ENCODE measurements at places on chromosomes 5 and 9. TPM values are rescaled to one million over a fixed set of nuclear protein-coding genes. Genes with fewer than 3 reads are reported as not detected.

Gene UGCG
- 55.1 TPM for total RNA-seq

- H3K4me3 ChIP-seq, result no peak overlapping the region
- H3K27me3 ChIP-seq, result no peaks in the 10 kb centered on the region
- H3K27ac ChIP-seq, result no peak overlapping the region
- H3K4me1 ChIP-seq, result no peaks in the 10 kb centered on the region
These were observed 443.3 kb downstream of the DNAH5 start for GRCh38 chr5:13501176-13501575.

Gene FCN2
- total RNA-seq, result 0.73 TPM

Gene ANKDD1B
- 1.0 TPM for total RNA-seq

Gene SV2C
- 1.3 TPM for total RNA-seq

DNA sequence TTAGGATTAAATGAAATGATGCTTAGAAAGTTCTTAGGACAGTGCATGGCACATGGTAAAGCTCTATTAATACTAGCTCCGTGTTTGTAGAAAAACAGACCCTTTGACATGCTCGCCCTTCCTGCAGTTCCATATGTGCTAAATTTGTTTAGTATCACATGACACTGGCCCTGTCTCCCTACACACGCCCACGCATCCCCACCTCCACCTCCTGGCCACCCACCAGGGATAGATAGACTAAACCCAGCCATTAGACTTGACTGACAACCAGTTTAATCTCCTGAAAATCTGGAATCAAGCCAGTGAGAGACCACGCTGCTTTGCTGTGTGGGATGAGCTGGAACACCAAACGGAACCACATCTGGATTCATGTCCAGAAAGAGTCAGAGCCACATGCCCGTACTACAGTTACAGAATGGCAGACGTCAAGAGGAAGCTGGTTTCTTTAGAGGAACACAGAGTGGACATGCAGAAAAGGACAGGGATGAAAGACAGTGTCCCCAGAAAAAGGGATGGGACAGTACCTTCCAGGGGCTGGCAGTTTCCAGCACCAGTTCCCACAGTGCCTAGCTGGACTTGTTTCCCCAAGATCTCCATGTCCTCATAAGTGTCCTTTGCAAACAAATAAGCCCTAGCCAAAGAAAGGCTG is 186.1 kb downstream of the PDZD2 start:
- no peak overlapping the region for H3K27ac ChIP-seq
- no peak for DNase-seq
- no peaks in the 10 kb centered on the region for H3K36me3 ChIP-seq
- no peaks in the 10 kb centered on the region for H3K4me1 ChIP-seq
- no peak overlapping the region for H3K4me3 ChIP-seq
- H3K27me3 ChIP-seq, result no peaks in the 10 kb centered on the region

DNA sequence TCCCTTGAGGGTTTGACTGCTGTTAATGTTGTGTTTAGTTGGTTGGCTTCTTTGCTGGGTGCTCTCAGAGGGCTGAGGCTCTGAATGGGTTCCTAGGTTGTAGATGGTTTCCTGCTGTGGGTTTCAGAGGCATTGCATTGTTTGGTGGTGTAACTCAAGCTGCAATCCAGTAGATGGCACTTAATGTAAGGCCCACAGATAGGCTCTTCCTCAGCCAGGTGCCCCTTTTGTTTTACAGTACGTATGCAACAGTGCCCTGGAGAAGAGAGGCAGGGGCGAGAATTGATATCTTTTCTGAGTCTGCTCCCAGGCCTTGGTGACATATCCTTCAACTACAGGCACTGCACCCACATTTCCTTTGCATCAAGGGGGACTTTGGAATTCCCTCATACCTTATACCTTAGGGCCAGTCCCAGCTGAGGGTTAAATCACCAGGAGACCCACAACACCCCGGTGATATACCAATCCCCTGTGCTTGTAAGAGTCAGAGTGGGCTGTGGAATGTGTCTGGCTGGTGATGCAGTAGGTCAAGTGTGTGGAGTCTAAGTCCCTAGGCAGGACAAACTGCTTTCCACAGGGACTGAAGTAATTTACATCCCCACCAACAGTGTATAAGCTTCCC is 7.0 kb upstream of the UGT3A2 start:
- no peak overlapping the region for H3K27ac ChIP-seq
- no peaks in the 10 kb centered on the region for H3K4me1 ChIP-seq
- no peaks in the 10 kb centered on the region for H3K27me3 ChIP-seq
- no peak for DNase-seq
- no peaks in the 10 kb centered on the region for H3K36me3 ChIP-seq

- no peak overlapping the region for H3K27ac ChIP-seq
- no peak for DNase-seq
- no peaks in the 10 kb centered on the region for H3K27me3 ChIP-seq
- H3K4me1 ChIP-seq, result no peaks in the 10 kb centered on the region
- H3K4me3 ChIP-seq, result no peak overlapping the region
- no peaks in the 10 kb centered on the region for H3K36me3 ChIP-seq
These were observed 80.0 kb upstream of the TNC start for GRCh38 chr9:115198001-115198400.

Gene CCL21
- 84.9 TPM for total RNA-seq

Gene HSD17B3
- total RNA-seq, result not detected

DNA sequence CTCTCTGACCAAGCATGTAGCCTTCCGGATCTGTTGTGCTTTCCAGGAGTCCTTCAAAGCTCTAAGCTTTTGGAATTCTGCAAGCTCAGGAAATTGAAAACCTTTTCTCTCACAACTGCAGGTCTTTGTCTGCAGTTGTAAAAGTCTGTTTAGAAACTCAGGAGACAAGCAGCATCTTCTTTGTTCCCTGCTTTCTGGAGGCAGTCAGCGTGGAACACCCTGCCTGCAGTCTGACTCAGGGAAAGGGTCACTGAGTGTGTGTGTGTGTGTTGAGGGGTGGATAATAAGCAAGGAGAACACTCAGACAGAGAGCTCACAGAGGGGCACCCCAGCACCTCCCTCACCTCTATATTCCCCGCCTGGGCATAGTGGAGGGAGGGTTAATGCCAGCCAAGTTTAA is 29.1 kb downstream of the KCNIP1 start:
- no peak overlapping the region for H3K27ac ChIP-seq
- no peaks in the 10 kb centered on the region for H3K27me3 ChIP-seq
- DNase-seq, result no peak
- no peak overlapping the region for H3K4me3 ChIP-seq

- H3K4me3 ChIP-seq, result no peak overlapping the region
- no peaks in the 10 kb centered on the region for H3K4me1 ChIP-seq
- H3K27ac ChIP-seq, result no peak overlapping the region
- H3K36me3 ChIP-seq, result no peaks in the 10 kb centered on the region
These were observed 2.4 kb downstream of the TICAM2 start for GRCh38 chr5:115599924-115600323.

DNA sequence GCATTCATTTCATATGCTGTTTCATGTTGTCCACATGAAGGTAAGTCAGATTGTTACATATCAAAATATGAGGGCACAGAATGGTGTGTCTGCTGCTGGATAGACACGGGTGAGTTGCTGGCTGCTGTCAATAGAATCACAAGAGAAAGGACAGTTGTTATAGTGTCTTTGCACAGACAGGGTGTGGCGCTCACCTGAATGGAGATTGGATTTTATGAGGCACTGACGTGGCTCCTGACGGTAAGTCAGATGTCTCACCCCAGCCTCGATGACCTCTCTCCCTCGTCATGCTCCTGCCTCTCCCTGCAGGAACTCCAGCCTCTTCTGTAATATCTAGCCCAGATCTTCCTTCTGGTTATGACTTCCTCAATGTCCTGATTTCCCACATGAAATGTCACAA is 75.4 kb upstream of the SELENOP start:
- H3K4me1 ChIP-seq, result no peaks in the 10 kb centered on the region
- no peaks in the 10 kb centered on the region for H3K27me3 ChIP-seq
- no peak overlapping the region for H3K4me3 ChIP-seq
- H3K36me3 ChIP-seq, result no peaks in the 10 kb centered on the region
- DNase-seq, result no peak

DNA sequence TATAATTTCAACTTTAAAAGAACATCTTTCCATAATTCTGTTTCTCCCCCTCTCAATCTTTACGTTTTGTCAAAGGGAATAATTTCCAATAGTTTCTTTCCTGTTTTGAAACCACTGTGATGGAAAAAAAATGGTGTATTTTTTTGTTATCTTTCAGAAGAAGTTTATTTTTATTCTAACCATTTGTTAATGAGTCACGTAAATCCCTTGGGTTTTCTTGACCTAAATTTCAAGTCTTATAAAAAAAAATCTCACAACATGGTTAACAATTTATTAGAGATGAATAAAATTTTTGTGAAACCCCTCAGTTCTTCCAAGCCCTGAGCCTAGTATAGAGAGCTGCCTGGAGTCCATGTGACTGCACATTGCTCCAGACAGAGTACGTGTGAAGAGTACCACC is 106.1 kb upstream of the FBXL17 start:
- no peak overlapping the region for H3K27ac ChIP-seq
- no peaks in the 10 kb centered on the region for H3K36me3 ChIP-seq
- no peaks in the 10 kb centered on the region for H3K27me3 ChIP-seq
- no peak for DNase-seq
- no peaks in the 10 kb centered on the region for H3K4me1 ChIP-seq

DNA sequence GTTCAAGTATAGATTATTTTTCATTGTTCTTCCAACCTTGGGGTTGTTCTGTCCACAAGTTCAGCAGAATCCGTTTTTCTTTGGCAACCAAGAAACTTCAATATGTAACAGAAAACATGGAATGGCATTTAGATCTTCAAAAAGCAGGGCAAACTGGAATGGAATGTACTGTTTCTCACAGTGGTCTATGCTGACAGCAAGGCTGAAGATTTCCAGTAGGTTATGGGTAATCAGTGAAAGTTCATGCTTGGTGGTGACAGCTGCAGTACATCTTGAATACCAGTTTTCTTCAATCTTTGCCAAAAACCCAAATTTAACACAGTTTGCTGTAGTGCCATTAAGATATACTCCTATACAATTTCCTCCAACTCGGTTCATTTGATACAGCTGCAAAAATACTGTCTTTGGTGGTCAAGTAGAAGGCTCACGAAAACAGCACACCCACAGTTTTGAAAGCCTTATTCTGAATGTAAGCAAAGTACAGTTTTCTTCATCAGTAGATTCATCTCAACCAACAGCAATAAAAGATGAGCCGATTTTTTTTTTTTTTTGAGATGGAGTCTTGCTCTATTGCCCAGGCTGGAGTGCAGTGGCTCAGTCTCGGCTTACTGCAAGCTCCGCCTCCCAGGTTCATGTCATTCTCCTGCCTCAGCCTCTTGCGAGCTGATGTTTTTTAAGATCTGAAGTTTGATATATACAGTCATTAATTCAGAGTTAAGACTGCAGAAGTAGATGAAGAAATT is 4.9 kb downstream of the TRIM52 start:
- H3K27me3 ChIP-seq, result no peaks in the 10 kb centered on the region
- no peak for DNase-seq
- peaks cover 10% of the 10 kb centered on the region for H3K4me1 ChIP-seq
- no peaks in the 10 kb centered on the region for H3K36me3 ChIP-seq
- H3K4me3 ChIP-seq, result no peak overlapping the region

DNA sequence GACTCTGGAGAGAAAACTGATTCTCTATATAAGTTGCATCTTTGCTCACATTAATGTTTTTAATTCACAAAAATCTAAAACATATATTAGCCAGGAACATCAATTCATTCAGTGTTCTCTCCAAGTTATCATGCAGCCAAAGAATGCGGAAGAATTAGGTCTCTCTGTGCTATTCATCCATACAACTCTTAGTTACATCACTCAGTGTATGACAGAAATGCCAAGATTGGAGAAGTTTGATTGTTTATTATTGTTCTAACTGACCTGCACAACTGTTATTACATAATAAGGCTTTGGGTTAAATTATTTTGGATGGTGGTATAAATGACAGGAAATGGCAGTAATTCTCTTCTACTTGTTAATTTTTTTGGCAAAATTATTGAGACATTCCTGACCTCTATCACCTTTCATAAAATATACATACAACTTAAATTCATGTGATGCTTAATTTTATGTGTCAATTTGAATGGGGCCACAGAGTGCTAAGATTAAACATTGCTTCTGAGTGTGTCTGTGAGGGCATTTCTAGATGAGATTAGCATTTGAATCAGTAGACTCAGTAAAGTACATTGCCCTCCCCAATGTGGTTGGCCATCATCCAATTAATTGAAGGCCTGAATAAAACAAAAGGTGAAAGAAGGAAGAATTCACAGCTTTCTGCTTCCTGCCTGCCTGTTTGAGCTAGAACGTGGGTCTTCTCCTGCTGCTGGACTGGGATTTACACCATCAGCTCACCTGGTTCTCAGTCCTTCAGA is 70.2 kb downstream of the NR2F1-AS1 start:
- no peak overlapping the region for H3K4me3 ChIP-seq
- no peaks in the 10 kb centered on the region for H3K4me1 ChIP-seq
- no peaks in the 10 kb centered on the region for H3K27me3 ChIP-seq
- no peaks in the 10 kb centered on the region for H3K36me3 ChIP-seq

- no peaks in the 10 kb centered on the region for H3K4me1 ChIP-seq
- H3K27me3 ChIP-seq, result no peaks in the 10 kb centered on the region
- no peak overlapping the region for H3K4me3 ChIP-seq
- no peak for DNase-seq
- no peaks in the 10 kb centered on the region for H3K36me3 ChIP-seq
These were observed 117.0 kb upstream of the GNA14 start for GRCh38 chr9:77764894-77765780.

DNA sequence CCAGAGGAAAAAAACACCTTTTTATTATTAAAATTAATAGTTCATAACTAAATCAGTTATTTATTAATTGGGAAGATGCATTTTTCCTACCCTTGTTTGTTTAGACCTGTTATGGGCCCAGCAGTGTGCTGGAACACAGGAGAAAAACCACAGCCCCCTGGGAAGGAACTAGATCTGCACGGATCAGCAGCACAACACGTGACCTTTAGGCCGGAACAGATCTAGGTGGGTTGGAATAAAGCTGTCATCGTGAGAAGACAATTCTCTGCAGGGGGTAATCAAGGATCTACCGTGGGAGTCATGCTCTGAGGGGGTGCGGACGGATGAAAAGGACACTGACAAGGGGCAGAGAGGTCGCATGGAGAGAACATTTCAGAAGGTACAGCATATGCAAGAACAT is 95.8 kb upstream of the SPATA31C2 start:
- no peak for DNase-seq
- no peaks in the 10 kb centered on the region for H3K36me3 ChIP-seq
- H3K27ac ChIP-seq, result no peak overlapping the region
- peaks cover 5% of the 10 kb centered on the region for H3K4me1 ChIP-seq
- no peaks in the 10 kb centered on the region for H3K27me3 ChIP-seq
- no peak overlapping the region for H3K4me3 ChIP-seq

Gene PCDHGA4
- total RNA-seq, result 6.4 TPM

DNA sequence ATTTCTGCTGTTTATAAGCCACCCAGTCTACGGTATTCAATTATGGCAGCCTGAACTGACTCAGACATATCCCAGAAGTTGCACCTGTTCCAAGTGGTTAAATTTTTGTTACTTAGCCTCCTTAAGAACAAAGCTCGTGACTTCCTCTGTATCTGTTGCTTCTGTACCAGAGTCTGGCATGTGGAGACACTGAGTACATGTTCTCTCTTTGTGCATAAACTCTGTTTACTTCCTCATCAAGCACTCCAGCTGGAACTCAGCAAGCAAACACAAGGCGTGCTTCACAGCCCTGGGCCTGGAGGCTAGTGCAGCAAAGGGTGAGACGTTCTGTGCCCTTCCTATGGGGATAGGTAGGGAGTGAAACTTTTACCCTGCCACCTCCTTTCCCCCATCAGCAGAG is 19.0 kb downstream of the C9orf152 start:
- peak overlapping the region; percentile 79 for H3K27ac ChIP-seq
- H3K36me3 ChIP-seq, result no peaks in the 10 kb centered on the region
- DNase-seq, result peak; percentile 73
- H3K27me3 ChIP-seq, result no peaks in the 10 kb centered on the region
- H3K4me3 ChIP-seq, result no peak overlapping the region

GRCh38 chr5:58268268-58268667 is 191.6 kb downstream of the PLK2 start:
- DNase-seq, result no peak
- no peaks in the 10 kb centered on the region for H3K27me3 ChIP-seq
- no peak overlapping the region for H3K4me3 ChIP-seq

- no peaks in the 10 kb centered on the region for H3K36me3 ChIP-seq
- no peaks in the 10 kb centered on the region for H3K4me1 ChIP-seq
- H3K27ac ChIP-seq, result no peak overlapping the region
- H3K4me3 ChIP-seq, result no peak overlapping the region
These were observed 5.1 kb upstream of the PTBP3 start for GRCh38 chr9:112338561-112338960.
